Caco-2 (cell line): ENCODE measurements at places on chromosomes 1 and 21. TPM values are rescaled to one million over a fixed set of nuclear protein-coding genes. Genes with fewer than 3 reads are reported as not detected.

The HTR6 gene
- not detected in 2 replicates for total RNA-seq

The TRIM45 gene
- total RNA-seq = 4.0 and 5.1 TPM in 2 replicates

The C2CD4D gene
- 0.23 and 0.60 TPM in 2 replicates for total RNA-seq

The PGD gene
- 187 and 215 TPM in 2 replicates for total RNA-seq

The UTS2 gene
- total RNA-seq = 10.8 and 15.0 TPM in 2 replicates

The DSTYK gene
- total RNA-seq = 6.2 and 6.3 TPM in 2 replicates

The TCP10L gene
- 0.19 TPM in 1 of 2 replicates, not detected in the other for total RNA-seq

The C1orf52 gene
- 30.4 and 30.7 TPM in 2 replicates for total RNA-seq

The SPRR2F gene
- total RNA-seq = not detected in 2 replicates

The GUCA2A gene
- 24.1 and 28.8 TPM in 2 replicates for total RNA-seq
